Left hindlimb (tissue), 1 donor: ENCODE measurements at places on chromosomes 3 and 15.

- DNase-seq = no peak
Observed at GRCh38 chr3:144259267-144259666, 287.6 kb downstream of the DIPK2A start.

DNA sequence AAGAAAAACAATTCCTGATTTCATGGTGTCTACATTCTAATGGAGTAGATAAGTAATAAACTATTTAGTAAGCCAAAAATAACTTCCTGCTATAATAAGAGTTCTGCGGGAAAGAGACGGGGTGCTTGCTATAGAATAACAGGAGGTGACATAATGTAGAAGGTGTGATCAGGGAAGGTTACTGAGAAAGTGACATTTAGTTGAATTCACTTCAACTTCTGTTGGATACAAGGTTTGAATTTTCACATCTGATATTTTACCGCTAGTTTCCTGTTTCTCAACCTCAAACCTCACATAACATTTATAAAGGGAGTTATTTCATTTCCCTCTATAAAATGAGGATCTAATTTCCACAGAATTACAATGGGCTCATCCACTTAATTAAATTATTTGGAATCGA lies 102.3 kb upstream of the GBE1 start:
- DNase-seq = no peak

DNA sequence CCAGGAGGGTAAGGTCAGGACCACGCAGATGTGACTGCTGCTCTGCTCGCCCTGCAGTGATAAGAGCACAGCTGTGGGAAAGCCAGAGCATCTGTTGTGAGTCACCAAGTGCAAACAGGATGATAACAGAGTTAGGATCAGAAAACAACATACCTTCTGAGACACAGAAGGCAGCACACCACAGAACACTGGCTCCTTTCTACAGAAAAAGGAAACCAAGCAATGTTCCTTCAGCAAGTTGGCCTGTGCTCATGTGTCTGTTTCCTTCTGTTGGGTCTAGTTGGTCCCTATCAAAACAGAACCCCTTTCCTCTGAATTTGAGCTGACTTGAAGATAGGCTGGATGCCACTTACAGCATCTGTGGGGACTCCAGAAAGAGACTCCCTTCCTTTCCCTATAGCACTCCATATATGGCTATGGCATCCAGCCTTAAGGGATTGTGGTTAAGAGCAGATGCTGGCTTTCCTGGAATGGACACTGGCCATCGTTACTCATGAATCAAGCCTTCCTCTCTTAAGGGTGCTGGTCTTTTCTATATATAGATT lies 440.7 kb upstream of the THBS1 start:
- no peak for DNase-seq

DNA sequence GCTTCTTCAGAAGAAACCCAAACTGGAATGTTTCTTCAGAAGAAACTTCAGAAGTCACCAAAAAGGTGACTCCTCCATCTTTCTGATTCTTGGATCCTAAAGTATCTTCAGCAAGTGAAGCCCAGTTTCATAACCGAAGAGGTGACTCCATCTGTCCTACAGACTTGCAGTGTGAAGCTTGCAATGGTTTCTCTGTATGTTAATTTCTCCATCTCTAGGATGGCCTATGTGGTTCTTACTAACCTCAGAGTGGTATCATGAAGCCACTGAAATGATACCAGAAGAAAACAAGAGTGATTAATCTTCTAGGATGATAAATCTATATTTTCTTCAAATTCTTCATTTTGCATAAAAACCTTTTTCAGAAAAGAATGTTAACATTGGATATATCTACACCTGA lies 495 bp upstream of the AQP9 start:
- no peak for DNase-seq

DNA sequence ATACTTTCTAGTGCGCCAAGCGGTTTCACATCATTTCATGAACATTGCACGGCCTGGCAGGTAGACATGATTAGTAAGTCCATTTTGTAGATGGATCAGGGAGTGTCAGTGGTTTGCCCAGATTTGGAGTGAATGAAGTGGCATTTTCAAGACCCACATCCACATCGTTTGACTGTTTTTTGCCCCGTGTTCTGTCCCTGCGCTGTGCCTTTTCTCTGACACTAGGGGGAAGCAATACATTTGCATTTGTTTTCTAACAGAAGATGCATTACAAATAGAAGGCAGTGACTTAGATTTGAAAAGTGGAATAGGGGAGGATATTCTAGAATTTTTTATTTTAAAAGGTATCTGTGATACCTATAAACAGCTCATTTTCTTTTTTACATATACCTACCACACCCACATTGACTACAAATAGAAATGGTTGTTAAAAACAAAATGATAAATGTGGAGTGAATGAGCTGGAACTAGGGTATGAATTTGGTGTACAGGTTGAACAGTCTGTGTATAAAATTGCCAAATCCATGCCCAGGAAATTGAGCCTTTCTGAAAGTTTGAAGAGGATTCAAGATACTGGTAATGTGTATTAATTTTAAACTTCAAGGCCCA lies 98.0 kb downstream of the USP13 start:
- DNase-seq = no peak

- DNase-seq = no peak
Observed at GRCh38 chr3:85790445-85791030, 831.7 kb downstream of the CADM2 start.
